Amygdala (tissue), 56 donors: ENCODE measurements at places on chromosomes 7 and 10.

DNA sequence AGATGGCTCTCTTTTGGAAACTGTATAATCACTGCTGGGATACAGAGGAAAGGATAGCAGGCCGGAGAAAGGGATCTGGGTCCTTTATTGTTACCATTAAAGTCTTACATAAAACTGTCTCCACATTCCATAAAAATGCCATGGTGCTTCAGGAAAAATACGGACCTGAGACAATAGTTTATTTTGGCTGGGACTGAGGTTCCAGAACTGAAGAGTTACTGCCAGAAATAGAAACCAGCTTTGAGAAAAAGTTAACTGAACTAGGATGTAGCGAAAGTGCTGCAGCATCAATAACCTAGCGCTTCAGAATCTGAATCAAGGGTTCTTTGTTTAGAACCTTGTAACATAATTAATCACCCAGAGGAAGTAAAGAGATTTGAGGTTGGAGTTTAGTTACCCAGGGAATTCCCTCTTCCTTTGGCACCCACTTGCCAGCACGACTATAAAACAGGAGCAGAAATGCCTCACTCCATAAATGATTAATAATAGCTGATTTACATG is 38.0 kb downstream of the MEOX2 start:
- no peak for DNase-seq

- no peak for DNase-seq
Observed at GRCh38 chr7:55365205-55365674, at the start of gene LANCL2. TSS of gene LANCL2 (plus strand) at chr7:55365337. CDS start at chr7:55366026, 689 bp downstream.

- no peak for DNase-seq
Observed at GRCh38 chr10:92965314-92965713, 95.3 kb upstream of the CYP26C1 start.

DNA sequence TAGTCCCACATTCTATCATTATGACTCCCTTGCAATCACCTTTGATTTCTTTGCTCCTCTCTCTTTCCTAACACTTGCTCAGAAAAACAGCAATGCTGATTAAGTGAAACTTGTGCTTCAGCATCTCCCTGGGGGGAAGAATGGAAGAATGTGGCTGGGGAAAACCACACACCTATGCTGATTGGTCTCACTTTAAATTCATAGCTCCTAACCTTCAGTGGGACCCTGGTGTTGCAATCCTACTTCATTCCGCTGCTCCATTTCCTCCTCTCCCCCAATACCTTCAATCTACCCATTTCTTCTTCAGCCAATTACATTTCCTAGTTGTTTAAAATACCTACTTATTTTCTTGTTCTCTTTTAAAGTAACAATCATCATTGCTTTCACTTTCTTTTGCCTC is 1166.7 kb upstream of the C7orf33 start:
- no peak for DNase-seq

- DNase-seq: no peak
Observed at GRCh38 chr10:3020881-3021280, 46.5 kb upstream of the PFKP start.

GRCh38 chr10:84965468-84965867 is 637.1 kb downstream of the CCSER2 start:
- no peak for DNase-seq

DNA sequence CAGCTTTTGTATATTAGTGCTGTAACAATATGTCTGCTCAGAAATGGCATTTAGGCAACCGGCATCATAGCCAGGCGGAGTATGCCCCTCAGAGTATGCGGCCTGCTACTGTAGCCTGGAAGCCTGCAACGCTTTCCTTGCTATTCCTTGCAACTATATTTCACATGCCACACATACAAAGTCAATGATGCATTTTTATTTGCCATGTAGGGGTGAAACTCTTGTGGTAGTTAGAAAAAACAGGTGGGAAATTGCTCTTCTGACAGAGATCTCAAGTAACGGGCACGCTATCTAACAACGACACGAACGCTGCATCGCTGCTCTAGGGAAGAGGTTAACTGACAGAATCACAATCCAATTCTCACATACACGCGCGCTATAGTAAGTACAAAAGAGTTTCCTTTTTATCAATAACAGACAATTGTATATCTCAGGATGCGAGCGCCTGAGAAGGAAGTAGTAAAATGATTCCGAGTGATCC is 5.9 kb downstream of the EBF3 start:
- no peak for DNase-seq
